ENCODE measurements at places on chromosomes 5 and 9. TPM values are rescaled to one million over a fixed set of nuclear protein-coding genes. Genes with fewer than 3 reads are reported as not detected.

Gene SCGB3A2
- total RNA-seq = not detected

Gene ANXA2R
- 4.3 TPM for total RNA-seq

Gene GEMIN5
- 36.9 TPM for total RNA-seq

Gene RNF208
- not detected for total RNA-seq

Gene TMEM203
- total RNA-seq = 33.5 TPM

Gene PCDHGA9
- not detected for total RNA-seq

Gene RPL35
- total RNA-seq = 3,004 TPM

Gene PGM5
- 9.3 TPM for total RNA-seq

Gene CCL19
- total RNA-seq = not detected

- no peak for DNase-seq
Measured at GRCh38 chr9:82695704-82696103, 367.2 kb downstream of the RASEF start.

- DNase-seq = no peak
Measured at GRCh38 chr5:132250547-132250946, 6.9 kb upstream of the PDLIM4 start.

DNA sequence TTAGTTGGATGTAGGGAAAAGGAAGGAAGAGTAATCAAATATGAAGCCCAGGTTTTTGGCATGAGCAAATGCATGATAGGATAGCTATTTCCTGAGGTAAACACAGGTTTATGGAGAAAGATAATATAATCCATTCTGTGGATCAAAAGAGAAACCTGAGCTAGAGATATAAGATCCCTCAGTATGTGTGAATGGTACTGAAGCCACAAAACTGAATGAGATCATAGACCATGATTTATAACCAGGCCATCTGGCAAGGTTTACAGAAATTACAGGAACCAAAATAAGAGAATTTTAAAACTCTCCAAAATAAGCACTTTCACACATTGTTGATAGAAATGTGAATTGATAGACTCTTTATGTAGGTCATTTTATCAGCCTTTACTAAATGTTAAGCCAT, 28.7 kb upstream of the ECM2 start:
- no peak for DNase-seq

DNA sequence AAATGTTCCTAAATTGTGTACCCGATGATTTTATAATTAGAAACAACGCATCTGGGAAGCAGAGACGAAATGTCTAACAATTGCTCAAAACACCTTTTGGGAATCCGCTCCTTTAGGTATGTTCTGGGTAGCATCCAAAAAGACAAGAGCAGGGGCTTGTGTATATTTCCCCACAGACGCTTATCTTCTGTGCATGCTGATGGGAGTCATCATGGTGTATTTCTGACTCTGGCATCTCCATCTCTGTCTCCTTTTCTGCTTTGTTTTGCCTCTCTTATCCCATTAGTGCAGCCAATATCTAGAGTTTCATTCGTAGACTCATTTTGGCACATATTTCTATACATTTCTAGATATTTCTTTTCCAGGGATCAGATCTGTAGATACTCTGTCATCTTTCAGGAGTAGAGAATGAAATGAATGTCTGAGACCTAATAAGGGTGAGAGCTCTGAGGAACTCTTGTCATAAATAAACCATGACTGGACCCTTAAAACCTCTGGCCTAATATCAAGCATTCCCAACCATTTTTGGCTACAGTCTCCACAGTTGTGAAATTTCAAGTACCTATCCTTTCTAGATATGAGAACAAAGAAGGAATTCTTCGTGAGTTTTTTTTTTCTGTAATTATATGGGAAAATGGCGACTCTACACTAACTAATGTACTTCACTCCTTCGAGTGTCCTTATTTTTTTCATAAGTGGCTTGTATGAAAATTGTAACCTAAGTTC, 508.2 kb downstream of the ACTL7B start:
- no peak for DNase-seq

DNA sequence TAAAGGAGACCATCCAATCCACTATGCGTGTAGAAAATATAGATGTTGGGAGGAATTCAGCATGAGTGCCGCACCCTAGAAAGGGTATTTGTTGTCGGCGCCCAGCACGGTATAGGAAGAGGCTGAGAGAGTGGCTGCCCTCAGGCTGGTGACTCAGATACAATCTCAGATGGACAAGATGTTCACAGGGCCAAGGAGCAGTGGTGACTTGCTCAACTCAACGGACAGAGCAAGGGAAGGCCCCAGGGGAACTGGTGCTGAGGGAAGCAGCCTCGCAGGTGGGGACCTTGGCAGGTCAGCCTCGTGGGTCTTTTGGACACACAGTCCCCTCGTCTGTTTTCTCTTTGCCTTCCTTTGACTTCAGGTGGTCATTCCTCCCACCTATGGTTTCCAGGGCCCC, 28.0 kb upstream of the IRX2 start:
- DNase-seq = no peak

DNA sequence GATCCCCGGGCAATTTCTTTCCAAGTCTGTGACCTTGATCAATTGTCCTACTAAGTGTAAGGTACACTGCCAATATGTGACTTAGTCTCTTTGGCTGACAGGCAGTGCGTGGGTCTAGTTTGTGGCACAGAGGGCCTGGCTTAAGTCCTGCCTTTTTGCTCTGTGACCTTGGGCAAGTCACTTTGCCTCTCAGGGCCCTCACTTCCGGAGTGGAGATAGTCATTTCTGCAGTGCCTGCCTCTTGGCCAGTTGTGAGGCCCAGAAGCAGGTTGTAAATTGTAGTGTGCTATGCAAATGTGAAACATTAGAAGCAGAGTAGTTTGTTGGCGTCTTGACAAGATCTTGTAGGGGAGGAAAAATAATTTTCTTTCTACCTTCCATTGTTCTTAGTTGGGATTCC, 39.0 kb downstream of the KIF4B start:
- DNase-seq = no peak

DNA sequence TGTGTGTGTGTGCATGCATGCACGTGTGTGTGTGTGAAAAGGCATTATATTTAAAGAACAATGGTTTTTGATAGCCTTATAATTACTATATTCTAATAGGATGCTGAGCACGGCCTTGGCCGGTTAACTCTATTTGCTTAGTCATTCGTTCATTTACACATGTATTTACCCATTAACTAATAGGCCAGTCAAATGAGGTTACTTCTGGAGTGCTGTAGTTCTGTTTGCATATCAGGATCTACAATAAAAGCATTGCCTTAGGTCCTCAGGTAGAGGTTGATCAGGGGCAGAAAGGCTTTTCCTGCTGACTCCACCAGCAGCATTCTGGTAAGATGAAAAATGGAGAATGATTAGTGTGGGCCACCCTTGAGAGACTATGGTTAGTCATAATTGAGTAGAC, 219.0 kb downstream of the COMMD10 start:
- DNase-seq = no peak

DNA sequence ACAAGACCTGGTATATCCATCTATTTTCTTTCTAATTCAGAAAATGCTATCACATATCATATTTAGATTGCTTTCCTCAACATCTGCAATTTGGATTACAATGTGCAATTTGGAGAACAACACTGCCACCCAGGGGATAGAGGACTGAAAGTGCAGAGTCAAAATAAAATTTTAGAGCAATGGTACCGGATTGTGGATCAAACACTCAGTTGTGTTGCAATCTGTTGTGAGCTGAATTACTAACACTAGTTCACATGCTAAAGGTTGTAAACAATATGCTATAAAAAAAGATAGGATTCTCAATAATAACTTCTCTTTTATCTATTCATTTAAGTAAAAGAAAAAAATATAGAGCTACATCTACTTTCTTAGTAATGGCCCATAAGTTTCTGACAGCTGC, 11.9 kb upstream of the SRFBP1 start:
- DNase-seq = no peak

GRCh38 chr9:124179196-124180071, 78.3 kb upstream of the NEK6 start:
- no peak for DNase-seq

- DNase-seq = no peak
Measured at GRCh38 chr9:91312717-91313325, 48.9 kb downstream of the AUH start.

DNA sequence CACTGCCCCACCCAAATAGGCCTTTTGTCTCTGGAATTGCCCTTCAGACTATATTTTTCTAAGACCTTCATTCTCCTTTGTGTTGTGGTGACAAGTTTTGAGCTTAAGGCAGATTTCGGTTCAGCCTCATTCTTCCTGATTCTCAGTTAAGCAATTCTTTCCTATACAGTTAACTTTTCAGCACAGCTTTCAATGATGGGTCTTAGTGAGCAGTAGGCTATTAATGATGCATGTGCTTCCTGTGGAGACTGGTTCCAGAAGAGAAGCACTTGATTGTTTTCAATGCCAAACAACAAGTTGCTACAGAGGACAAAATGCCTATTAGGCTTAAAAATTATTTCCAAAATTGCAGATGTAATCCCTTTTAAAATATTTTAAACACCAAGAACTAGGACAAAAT, 47.7 kb upstream of the TLX3 start:
- DNase-seq = no peak

- DNase-seq = no peak
Measured at GRCh38 chr5:3392306-3392939, 203.2 kb upstream of the IRX1 start.

GRCh38 chr9:18361646-18362045, 112.3 kb upstream of the ADAMTSL1 start:
- DNase-seq = no peak

- no peak for DNase-seq
Measured at GRCh38 chr9:95626885-95627558, 110.3 kb upstream of the PTCH1 start.

DNA sequence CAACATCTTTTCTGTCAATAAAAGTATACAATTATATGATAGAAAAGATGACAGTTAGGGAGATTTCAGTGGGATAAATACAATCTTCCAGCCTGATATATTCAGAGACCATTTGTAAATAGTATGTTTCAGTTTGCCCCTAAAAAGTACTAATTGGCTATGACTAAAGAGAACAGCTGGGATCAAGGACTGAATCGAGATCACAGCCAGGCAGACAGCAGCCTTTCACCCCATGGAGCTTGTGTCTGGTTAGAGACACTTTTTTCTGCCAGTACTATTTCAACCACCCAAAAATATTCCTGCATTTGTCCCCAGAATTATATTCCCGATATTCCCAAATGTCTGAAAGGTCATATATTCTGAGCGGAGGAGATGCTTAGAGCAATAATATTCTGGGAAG, 577.3 kb upstream of the TLE4 start:
- no peak for DNase-seq

DNA sequence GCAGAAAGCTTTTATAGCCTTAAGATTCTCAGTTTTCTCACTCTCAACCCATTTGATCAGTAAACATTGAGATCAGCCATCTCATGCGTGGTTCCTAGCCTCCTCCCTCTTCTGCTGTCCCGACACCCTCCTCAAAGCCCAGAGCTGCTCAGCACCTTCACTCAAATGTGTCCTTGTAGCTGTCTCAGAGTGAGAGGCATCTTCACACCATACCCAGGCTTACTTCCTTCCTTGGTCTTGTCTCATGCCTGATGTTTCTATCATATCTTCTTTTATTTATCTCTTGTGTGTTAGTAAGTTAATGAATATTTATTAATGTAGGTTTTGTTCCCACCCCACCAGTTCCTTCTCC, 72.4 kb upstream of the SNX2 start:
- no peak for DNase-seq

GRCh38 chr9:88996046-88996920, 5.0 kb downstream of the S1PR3 start:
- no peak for DNase-seq

DNA sequence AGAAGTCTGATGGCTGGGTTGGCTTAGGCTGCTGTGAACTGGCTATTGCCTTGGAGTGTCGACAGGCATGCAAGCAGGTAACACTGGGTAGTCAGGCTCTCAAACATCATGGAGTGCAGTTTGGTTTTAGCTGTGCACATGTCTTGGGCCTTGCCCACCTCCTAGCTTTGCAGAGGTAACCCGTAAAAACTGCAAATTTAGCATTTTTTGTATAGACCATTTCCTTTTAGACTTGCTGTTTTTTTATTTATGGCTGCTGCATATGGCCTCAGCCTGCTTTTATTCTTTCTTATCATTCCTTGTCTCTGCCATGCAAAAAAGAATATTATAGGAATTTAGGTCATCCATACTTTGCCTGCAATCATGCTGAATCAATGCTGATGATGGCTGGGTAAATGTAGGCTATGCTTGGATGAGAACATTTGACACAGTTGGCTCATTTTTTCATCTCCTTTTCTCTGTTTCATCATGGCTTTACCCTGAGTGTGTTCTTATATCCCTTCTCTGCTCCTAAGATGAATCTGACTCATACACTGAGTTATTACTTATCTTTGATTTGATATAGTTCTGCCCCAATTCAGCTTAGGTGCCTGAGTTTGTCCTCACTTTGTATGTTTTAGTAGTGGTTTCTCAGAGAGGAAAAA, 27.2 kb downstream of the RECK start:
- DNase-seq = no peak

GRCh38 chr5:10297646-10298204, 10.0 kb downstream of the CMBL start:
- DNase-seq = no peak

DNA sequence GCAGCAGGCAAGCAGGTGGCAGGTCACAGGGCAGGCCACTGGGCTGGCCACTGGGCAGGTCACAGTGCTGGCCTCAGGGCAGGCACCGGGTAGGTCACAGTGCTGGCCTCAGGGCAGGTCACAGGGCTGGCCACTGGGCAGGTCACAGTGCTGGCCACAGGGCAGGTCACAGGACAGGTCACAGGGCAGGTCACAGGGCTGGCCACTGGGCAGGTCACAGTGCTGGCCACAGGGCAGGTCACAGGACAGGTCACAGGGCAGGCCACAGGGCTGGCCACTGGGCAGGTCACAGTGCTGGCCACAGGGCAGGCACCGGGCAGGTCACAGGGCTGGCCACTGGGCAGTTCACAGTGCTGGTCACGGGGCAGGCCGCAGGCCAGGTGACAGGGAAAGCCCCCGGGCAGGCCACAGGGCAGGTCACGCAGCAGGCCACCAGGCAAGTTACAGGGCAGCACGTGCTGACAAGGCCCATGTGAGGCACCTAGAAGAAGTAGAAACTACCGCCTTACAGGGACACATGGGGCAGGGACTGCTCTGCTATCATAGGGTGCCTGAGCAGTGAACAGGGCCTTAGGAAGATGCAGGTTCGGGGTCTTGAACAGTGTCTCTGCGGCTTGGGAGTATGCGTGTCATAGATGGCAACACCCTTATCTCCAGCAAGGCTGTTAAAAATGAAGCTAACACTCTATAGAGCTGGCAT, 18.6 kb upstream of the MED10 start:
- DNase-seq = no peak

DNA sequence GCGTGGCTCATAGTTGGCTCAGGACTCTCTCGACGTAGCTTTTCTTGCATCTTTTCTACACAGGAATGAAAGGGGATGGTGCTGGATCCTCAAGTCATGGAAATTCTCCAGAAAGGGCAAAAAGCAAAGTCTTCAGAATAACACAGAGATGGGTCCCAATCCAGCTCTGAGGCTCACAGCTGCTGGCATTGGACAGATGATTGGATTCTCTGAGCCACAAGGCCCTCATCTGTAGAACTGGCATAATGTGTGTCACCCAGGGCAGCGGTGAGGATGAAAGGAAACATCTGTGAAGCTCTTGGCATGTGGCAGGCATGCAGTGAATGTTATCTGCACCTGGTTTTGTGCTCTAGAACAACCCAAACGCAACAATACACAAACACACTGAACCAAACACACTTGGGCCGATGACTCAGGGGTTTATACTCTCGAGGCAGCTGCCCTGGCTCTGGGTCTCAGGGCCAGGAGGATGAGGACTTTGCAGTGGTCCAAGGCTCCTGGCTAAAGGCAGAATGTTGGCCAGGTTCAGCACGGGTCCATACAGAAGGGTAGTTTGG, 64.0 kb upstream of the UBTD2 start:
- no peak for DNase-seq

- no peak for DNase-seq
Measured at GRCh38 chr5:112192866-112193265, 226.2 kb downstream of the EPB41L4A start.

GRCh38 chr9:22809371-22809770, 362.7 kb downstream of the DMRTA1 start:
- no peak for DNase-seq
